ENCODE measurements at places on chromosomes 4 and X.

GRCh38 chr4:87462102-87462501, 39.7 kb downstream of the NUDT9 start:
- no peak for DNase-seq

DNA sequence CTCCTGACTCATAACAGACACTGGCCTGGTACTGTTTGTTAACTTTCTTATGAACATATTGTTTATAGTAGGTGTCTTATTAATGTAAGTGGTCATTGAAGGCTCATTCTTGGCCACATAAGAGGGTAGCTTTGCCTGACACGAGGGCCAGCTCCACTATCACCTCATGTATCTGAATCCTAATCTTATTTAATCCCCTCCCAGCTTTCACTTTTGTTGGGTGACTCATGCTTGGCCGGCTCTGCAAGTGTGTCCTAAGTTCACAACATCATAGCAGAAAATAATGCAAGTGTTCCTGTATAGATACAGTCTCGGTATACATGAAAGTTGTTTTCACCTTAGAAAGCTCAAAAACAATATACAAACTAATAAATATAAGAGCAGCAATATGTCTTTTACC, 283.8 kb downstream of the IQCM start:
- no peak for DNase-seq

DNA sequence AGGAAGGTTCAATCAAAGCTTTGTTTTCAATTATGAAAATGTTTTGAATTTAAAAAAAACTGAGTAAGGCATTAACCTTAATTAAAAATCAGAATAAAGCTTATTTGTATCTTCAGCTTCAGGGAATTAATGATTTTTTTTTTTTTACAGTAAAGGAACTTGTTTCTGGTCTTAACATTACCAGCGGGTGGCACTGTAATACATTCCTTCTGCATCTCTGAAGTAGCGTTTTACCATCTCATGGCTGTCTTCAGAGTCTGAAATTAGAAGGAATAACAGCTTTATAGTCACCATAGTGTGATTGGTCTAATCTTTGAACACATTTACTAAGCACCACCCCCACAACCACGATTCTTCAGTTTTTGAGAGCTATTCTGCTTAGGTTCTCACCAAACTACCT, 102.6 kb downstream of the IL1RAPL2 start:
- DNase-seq: peak; percentile 42

- no peak for DNase-seq
Observed at GRCh38 chrX:123486297-123486696, 246.6 kb downstream of the THOC2 start.

DNA sequence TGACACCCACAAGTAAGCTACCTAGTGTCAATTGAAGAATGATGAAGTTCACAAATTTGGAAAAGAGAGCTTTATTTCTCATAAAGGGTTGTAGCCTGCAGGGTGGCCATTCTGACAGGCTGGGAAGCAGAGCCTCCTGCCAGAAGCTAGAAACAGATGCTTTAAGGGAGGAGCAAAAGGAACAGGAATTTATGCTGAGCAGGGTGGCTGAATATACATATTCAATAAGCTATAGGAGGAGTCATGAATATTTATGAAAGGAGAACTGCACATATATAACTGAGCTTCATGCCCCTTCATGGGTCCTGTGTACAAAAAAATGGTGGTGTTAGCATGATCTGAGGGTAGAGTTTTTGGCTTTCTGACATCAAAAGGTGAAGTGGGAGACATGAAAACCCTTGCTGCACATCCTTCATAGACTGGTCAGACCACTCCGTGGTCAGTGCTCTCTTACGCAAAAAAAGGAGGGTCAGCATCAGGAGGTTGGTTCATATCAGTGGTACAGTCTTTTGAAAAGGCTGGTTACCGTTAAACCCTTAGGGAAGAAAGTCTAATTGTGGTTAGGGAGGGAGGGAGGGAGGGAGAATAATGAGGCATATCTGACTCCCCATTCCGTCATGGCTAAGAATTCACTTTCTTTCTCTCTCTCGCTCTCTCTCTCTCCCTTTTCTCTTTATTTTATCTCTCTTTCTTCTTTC, 121.4 kb downstream of the LUZP4 start:
- no peak for DNase-seq

- DNase-seq: no peak
Observed at GRCh38 chr4:186717556-186717955, 6.1 kb downstream of the FAT1 start.

- DNase-seq: no peak
Observed at GRCh38 chrX:40158036-40158706, 60.4 kb upstream of the BCOR start.

DNA sequence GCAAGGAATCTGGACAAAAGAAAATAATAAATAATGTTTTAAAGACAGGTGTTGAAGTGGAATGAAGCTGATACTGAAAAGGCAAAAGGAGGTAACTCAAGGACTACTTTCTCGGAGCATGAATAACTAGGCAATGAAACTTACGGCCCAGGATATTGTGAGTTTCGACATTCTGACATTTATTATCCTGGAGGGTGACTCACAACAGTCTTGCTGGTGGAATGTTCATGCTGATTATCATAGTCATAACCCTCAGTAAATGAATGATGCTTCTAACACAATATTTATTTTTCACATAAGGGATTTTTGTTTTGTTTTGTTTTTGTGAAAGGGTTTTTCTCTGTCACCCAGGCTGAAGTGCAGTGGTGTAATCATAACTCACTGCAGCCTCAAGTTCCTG, 147.0 kb upstream of the HPGD start:
- no peak for DNase-seq

DNA sequence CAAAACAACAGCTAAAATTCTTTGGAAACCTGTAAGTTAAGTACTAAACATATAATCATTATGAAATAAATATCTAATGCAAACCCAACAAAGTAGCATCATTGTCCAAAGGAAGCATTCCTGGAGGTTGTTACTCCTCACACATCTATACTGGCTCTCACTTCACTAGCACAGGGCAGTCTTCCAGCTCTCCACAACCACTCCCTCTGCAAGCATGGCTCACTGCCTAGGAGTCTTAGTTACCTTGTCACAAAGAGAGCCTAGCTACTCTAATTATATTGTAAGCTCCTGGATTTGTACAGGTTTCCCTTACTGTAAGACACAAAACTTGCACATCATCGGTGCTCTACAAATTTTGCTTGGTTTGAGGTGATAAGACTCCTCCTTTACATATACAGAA, 76.1 kb downstream of the AMMECR1 start:
- no peak for DNase-seq

GRCh38 chr4:109959195-109959594, 46.5 kb downstream of the EGF start:
- no peak for DNase-seq

GRCh38 chrX:22300130-22300529, 27.4 kb downstream of the CBLL2 start:
- DNase-seq: peak; percentile 7

DNA sequence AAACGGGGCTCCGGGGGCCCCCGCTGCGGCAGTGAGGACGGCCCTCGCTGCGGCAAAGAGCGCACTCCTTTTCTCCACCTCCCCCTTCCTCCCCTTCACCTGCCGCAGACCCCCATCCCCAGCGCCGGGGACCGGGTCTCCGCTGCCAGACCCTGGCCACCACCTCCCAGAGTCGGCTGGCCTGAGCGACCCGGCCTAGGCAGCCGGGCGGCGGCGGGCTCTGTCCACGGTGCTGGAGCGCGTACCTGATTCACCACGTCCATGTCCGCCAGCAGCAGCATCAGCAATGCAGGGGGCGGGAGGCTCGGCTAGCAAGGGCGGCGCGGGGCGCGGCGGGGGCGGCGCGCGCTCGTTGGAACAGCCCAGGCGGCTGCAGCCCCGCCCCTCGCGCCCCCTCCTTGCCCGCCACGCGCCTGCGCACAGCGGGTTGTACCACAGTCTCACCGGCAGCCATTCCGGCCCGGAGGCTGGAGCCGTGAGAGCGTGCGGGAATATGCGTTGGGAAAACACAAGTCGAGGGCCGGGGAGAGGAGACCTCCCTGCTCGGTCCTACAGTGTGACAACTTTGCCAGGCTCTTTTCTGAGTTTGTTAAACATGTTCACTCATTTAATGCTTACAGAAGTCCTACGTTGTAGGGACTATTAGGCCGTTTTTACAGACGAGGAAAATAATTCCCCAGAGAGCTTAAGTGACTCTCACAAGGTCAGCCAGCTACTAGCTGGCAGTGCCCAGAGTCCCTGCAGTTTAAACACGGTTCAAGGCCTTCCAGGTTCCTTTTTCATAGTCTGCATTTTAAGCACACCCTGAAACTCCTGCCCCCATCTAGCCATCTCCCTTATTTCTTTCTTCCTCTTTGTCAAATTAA, at the start of gene SYP:
Gene SYP (minus strand): TSS at position 288 of the 866 bp plus-strand sequence. CDS start 7 bp downstream, at position 281.
- peak; percentile 70 for DNase-seq

DNA sequence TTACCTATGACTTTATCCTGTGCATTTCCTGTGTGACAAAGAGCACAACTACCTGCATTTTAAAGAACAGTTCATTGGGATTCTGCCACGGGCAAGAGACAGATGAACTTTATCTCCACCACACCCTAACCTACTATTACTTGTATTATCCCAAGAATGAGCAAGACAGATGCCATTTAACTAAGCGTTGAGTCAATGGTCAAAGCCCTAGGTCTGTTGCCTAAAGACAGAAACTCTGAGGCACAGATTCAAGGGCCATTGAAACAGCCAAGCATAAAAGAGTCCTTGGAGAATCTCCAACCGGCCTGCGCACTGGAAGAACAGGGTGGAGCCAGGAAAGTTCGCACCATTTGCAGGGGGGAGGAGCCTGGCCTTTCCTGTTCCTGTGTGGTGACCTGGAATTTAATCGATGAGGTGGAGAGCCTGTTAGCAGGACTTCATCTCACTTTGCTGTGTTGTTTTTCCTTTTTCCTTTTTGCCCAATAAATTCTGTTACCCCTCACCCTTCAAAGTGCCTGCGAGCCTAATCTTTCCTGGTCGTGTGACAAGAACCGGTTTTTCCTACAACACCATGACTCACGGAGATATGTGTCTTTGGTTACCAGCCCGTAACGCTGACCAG, 146.4 kb upstream of the DIAPH2 start:
- DNase-seq: no peak

DNA sequence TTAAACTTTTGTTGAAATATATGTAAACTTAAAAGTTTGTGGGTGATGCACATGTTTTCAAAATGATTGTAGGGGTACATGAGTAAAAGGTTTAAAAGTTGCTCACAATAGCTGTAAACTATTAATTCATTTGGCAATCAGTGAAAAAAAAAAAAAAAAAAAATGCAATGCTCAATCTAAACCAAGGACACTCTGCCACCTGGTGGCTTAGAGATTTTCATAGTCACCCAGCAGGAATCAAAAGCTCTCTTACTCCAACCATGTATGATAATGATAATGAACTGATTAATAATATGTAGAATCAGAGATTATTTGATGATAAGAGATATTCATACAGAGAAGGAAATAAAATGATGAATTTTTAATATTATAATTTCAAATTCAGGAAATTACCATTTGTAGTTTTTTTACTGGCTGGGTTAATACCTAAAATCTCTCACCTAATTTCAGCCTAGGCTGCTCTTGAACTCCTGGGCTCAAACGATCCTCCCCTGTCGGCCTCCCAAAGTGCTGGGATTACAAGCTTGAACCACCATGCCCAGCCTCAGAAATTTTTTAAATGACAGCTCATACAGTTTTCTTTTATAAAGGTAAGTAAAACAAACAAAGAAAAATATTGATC, 46.9 kb upstream of the SLC25A4 start:
- DNase-seq: peak; percentile 47

Measured in left kidney (tissue), 8 donors.